H9 (cell line): ENCODE measurements at places on chromosomes 12 and 14. TPM values are rescaled to one million over a fixed set of nuclear protein-coding genes. Genes with fewer than 3 reads are reported as not detected.

The ADAMTS20 gene
- total RNA-seq = 2.1 and 2.7 TPM in 2 replicates

The MSI1 gene
- total RNA-seq = 91.5 and 93.2 TPM in 2 replicates

The OAS1 gene
- total RNA-seq = 0.20 TPM in 1 of 2 replicates, not detected in the other

DNA sequence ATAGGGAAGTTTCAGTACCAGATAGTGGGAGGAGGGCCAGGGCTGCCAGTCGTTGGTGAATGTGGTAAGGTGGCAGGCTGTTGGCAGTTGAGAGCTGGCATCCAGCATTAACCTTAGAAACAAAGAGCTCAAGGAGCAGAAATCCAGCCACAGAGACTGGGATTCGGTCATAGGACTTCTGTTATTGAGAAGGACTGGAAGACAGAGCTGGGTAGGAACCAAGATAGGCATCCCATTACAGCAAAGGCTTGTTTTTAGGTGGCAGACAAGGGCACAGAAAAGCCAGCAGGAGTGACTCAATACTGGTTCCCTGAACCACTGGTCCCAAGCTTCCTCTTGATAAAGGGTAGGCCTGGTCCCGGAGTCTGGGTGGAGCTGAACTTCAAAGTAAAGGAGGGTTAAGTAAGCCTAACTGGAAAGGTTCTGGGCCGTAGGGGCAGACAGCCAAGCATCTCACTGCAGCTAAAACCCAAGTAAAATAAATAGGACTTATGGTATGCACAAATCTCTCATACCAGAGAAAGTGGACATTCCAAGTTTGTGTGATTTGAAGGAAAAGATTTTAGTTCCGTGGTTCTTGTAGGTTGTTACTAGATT, 147.9 kb downstream of the ETV6 start:
- no peak for DNase-seq

DNA sequence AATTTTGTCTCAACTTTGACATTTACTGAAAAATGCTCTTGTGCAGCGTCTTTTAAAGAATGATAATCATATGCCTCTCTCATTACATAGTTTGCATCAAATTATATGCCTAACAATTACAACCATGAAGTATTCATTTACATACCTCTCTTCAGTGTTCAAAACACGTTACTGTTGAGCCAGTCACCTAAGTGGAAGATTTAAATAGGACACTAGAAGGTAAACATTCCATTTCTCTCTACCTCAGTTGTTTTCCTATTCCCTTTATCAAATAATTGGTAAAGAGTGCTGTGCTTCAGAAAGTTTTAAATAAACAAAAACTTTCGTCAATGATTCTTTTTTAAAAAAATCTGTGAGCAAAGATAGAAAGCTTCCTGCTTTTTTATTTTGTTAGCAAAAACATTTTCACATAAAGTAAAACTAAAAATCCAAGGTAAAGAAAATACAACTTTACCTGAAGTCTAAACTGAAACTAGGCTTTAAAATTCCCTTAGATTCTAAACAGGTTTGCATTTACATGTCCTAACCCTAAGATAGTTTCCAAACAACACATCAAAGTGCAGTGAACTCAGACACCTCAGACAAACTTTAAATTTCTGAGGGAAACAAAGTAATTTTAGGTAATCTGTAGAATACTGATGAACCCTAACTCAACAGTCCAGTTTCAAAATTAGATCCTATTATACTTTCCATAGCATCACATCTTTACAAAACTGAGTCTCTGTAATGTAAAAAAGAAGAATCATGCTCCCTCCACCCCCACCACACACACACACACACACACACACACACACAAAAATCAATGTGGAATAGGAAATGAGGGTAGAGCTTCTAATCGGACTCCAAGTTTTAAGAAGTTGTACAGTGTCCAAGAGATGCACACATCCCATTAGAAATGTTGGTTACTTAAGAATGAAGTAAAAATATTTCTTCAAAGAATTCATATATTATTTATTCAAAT, 46.2 kb downstream of the PAWR start:
- no peak for DNase-seq

- DNase-seq = peak; percentile 65
Observed at GRCh38 chr12:20716037-20716436, 20.9 kb downstream of the SLCO1C1 start.

The CLEC14A gene
- total RNA-seq = not detected in 2 replicates

DNA sequence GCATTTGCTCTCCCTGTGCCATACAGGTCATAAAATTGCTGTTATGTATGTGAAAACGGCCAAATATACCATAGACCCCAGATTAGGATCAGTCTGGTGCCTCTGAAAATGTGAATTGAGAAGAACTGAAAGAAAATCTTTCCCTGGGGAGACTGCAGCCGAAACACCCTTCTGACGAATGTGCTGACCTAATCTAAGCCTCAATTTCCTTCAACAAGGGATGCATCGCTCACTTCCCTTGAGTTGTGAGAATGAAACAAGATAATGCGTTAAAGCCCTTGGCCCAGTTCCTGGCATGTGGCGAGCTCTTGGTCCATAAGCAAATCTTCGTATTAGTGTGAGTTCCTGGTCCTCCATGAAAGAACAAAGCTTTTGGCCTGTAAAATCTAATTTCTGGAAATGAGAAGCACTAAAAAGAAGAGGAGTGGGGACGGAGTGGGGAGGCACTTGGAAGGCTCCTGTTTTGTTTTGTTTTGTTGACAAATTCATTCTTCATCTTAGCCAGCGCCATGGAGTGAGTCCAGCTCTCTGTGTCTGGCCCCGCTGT, 49.5 kb upstream of the RTRAF start:
- no peak for DNase-seq

GRCh38 chr14:50792634-50793068, 38.3 kb downstream of the NIN start:
- no peak for DNase-seq

- peak; percentile 89 for DNase-seq
Observed at GRCh38 chr14:52950898-52951680, at the start of gene FERMT2. TSS of gene FERMT2 (minus strand) at chr14:52951050. CDS start at chr14:52950568, 482 bp downstream.

GRCh38 chr14:85574853-85575616, 45.1 kb downstream of the FLRT2 start:
- DNase-seq = no peak

GRCh38 chr12:123457980-123458779, at the start of gene SNRNP35:
TSS of gene SNRNP35 (plus strand) at chr12:123458139. CDS start at chr12:123465541, 7,402 bp downstream.
- peak; percentile 86 for DNase-seq

The MYH7 gene
- not detected in 2 replicates for total RNA-seq

GRCh38 chr14:84991021-84991420, 538.9 kb upstream of the FLRT2 start:
- DNase-seq = no peak

DNA sequence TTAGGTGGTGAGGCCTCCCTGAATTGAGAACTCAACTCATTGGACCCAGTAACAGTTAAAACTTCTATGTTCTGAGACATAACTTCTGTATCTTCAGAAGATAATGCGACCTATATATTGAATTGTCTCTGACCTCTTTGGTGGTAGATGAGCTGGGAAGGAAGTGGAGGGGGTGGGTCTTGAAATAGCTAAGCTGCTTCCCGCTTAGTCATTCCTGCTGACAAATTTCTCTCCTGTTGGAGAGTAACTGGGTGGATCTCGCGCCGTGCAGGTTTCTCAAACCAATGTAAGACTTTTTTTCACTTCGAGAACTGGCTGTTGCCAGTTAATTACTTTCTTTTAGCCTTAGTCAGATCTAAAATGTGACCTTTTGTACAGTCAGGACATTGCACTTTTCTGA, 100.8 kb downstream of the PPHLN1 start:
- peak; percentile 55 for DNase-seq

GRCh38 chr14:104868811-104869572, 3.9 kb downstream of the CEP170B start:
- DNase-seq = no peak

DNA sequence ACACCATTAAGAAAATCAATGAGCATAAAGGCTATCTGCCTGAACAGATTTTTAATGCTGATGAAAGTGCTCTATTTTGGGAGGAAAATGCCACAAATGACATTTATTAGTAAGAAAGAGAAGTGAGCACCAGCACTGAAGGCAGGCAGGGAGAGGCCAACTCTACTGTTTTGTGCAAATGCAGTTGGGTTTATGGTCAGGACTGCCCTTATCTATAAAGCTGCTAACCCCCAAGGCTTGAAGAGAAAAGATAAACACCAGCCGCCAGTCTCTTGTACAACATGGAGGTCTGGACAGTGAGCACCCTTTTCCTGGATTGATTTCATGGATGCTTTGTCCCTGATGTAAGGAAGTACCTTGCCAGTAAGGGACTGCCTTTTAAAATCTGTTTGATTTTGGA, 246.8 kb upstream of the SFSWAP start:
- no peak for DNase-seq

GRCh38 chr12:112810235-112810917, 18.8 kb downstream of the RPH3A start:
- no peak for DNase-seq

The IRAK3 gene
- total RNA-seq = 0.29 and 0.44 TPM in 2 replicates

DNA sequence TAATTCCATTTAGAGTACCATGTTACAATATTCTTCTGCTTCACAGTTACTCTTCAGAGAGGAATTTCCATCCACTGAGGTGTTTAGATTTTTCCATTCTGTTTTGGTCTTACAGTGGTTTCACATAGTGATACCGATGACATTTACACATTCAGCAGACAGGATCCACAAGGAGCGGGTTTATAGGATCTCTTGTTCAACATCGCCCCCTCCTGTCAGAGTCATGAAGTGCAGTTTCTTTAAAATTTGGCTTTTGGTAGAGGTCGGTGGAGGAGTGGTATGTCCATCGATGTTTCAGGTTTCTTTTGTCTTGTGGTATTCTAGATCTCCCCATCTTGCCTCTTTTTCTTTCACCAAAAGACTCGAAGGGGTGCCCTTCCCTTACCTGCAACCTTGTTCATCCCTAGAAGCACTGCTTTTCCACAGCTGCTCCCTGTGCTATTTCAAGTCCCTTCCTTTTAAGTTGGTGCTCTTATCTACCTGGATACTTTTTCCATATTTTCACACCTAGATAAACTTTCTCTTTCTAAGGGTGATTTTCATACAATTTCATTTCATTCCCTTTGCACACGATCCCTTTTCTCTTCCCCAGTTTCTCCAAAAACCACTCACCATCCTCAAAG, 181.3 kb downstream of the ITPR2 start:
- peak; percentile 83 for DNase-seq

DNA sequence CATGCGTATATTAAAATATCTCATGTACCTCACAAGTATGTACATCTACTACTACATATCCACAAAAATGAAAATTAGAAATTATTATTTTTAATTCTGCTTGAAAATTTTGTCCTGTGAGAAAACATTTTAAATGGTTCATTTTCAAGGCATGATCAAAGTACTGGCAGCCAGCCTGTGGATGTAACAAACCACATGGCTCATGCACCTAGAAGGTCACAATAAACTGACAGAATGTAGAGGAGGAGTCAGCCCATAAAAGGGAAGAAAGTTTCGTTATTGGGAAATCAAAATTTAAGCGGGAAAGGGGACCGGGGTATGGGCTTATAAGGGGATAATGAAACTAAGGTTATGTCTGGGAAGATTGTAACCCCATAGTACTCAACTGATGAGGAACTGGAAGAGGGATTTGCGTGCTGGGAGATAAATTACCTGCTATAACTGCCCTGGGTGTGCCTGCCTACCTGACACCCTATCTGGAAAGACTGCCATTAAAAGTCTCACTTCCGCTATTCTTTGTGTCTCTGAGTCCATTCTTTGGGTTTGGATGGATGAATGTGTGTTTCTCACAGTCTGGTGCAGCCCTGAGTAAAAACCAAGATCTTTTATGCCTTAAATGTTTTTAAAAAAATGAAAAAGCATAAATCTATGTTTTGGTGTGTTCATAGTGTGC, 62.2 kb upstream of the PCED1B start:
- DNase-seq = no peak

GRCh38 chr12:27394676-27395075, 51.9 kb upstream of the SMCO2 start:
- no peak for DNase-seq

The FGD4 gene
- 53.9 and 54.3 TPM in 2 replicates for total RNA-seq

DNA sequence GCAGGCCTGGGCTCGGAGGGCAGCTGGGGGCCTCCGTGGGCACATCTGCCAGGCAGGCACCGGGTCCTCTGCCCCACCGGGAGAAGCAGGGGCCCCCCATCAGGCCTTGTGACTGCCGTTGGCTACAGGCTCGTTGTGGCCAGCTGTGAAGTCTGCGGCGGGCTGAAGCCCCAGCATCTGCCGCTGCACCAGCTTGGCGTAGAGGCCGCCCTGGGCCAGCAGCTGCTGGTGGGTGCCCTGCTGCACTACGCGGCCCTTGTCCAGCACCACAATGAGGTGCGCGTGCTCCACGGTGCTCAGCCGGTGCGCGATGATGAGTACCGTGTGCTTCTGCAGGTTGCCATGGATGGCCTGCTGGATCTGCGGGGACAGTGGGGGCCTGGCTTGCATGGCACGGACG, 33.9 kb upstream of the VPS37B start:
- DNase-seq = no peak

DNA sequence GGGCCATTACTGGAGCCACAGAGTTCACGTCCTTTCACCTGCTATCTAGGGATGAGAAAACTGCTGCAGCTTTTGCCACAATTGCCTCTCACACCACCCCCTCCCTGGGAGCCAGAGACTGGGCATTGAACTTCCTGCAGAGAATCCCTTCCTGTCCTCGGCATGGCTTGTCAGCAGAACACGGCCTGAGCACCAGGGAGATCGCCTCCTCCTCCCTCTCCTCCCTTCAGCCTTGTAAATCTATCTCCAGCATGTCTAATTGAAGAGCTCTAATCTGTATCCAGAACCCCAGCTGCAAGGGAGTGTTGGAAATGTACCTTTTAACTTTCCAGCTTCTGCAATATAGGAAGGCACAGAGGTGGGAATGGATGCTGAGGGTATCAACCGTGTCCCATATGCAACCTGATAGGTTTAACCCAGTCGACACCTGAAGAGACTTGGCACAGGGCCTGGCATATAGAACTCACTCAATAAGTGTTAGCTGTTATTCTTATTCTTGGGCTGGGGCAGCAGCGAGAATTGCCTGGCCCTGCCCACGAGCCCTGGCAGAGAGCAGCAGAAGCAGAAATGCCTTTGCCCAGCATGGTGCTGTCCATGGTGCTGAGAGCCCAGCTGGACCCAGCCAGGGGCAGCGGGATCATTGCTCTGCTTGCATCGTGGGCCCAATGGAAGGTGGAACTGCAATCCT, 26.8 kb downstream of the TMEM63C start:
- peak; percentile 87 for DNase-seq

The OR11G2 gene
- not detected in 2 replicates for total RNA-seq

The SOX5 gene
- 2.3 and 3.1 TPM in 2 replicates for total RNA-seq

The HSPB8 gene
- total RNA-seq = 3.0 and 3.2 TPM in 2 replicates

DNA sequence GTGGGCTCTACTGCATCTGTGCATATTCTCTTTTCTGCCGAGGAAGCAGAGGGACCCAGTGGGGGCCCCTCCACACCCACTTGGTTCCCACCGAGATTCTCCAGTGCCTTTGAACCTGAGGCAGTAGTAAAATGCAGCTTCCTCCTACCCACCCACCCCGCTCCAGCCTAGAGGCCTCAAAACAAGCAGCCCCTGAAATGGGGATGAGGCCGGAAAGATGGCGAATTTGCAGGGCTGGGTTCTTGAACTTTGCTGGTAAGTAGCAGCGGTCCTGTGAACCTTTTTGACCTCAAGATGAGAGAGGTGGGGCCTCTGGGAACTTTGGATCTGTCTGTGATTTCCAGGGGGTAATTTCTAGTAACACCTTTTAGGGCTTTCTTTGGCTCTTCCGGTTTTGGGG, 15.4 kb downstream of the PLEKHG3 start:
- DNase-seq = no peak

The NID2 gene
- 6.4 and 6.6 TPM in 2 replicates for total RNA-seq

GRCh38 chr14:95197551-95197950, 40.2 kb upstream of the DICER1 start:
- DNase-seq = peak; percentile 51

The KLHDC1 gene
- not detected in 2 replicates for total RNA-seq
